ENCODE measurements at places on chromosomes 16 and 17.
A peak's percentile ranks its signal among the peaks of the same experiment; 100 is the strongest.

- no peak for DNase-seq
Measured at GRCh38 chr17:21297597-21297996, 13.1 kb downstream of the MAP2K3 start.

DNA sequence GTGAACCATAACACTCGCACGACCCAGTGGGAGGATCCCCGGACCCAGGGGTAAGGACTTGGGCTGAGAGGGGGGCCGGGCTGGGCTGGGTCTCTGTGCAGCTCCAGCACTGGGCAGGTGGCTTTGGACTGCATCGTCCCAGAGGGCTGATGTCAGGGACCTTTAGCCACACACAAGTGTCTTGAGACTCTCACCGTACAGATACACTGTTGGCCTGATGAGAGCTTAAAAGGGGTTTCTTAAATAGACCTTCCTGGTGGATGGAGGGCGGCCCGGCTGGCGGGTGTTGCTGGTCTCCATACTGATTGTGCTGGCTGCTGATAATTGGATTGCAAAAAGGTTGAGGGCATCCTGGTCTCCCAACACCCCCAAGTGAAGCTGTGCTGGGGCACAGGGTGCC, 21.7 kb upstream of the CLEC18A start:
- DNase-seq: no peak

DNA sequence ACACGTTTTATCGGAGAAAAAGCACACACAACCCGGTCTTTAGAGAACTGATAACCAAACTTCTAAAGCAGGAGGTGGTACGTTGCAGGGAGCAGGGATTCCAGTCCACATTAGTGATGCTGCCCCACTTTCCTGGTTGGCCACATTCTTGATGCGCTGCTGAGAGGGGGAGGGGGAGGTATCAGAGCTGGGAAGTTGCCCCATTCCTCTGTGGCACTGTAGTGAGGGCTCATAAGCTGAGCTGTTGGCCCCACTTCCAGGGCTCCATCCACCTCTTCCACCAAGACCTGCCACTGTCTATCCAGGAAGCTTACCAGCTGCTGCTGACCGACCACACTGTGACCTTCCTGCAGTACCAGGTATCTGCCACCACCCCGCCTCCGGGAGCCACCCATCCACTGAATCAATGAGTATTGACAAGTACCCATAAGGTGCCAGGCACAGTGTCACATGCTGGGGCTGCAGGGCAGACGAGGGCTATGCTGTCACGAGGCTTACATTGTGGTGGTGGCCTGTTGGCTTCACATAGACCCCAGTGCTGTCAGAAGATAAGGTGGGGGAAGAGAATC, 1.1 kb downstream of the TSEN54 start:
- no peak for DNase-seq

- DNase-seq: no peak
Measured at GRCh38 chr17:5354310-5354709, 65.2 kb downstream of the NUP88 start.

DNA sequence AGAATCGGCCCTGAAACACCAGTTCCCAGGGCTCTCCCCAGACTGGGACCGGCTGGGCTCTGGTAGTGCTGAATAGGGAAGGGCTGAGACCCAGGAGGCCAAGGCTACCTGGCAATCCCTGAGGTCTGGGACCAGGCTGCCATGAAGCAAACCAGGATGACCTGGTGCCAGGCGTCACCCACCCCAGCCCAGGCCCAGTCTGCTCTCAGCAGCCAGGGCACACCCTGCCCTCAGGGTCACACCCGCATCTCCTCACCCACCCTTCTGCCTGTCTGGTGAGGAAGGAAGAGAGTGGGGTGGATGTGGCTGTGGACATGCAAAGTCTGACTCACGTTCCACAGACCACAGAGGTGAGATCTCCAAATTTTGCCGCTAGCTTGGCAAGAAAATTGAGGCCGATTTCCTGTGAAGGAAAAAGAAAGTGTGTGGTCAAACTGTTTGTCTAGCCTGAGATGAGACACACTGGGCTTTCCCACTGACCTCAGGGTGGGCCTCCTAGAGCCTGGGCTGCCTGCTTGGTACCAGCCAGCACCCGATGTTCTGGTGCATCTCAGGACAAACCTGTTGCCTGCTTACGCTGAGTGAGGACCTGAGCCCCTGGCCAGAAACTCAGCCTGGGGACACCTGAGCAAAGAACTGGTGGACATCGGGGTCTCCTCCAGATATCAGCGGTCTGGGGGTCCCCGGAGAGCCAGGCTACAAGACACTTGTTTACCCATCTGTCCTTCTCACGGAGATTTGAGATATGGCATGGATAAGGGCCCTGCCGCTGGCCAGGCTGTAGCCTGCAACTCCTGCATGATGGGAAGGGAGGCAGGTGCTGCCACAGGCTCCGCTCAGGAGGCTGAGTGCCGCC, 6.3 kb upstream of the RAB37 start:
- DNase-seq: peak; percentile 79

DNA sequence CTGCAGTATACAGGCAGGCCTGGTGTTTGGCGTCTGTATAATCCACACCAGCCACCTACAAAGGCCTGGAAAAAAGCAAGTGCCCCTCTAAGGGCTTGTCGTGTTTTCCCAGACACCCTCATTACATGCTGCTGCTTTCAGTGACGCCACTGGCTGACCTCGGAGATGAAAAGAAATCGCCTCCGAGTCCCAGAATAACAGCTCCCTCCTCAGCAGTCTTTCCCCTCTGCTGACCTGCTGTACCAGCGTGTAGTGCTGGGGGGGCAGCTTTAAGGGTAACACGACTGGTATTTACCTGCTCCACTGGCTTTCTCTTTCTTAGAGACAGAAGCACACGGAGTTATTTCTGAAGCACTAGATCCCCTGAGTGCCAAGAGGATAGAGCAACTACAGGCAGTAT, 296.8 kb downstream of the GRIN2A start:
- DNase-seq: no peak

- no peak for DNase-seq
Measured at GRCh38 chr17:50518384-50519023, 10.3 kb downstream of the MYCBPAP start.

DNA sequence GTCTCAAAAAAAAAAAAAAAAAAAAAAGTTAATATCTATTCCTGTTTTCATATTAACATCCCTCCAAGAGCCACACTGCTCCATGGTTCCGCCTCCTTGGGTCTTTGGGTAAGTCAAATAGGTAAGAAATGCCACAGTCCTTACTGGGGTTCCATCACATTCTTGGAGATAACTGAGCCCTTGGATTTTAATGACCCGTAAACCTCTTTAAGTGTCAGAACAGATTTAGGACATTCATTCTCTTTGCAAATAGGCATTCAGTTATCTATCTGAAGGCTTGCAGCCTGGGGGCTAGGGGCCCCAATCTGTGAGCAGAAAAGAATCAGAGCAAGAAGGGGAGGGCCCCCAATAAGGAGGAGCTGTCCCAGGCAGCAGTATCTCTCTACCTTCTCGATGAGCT, 28.0 kb downstream of the MYH13 start:
- DNase-seq: no peak

DNA sequence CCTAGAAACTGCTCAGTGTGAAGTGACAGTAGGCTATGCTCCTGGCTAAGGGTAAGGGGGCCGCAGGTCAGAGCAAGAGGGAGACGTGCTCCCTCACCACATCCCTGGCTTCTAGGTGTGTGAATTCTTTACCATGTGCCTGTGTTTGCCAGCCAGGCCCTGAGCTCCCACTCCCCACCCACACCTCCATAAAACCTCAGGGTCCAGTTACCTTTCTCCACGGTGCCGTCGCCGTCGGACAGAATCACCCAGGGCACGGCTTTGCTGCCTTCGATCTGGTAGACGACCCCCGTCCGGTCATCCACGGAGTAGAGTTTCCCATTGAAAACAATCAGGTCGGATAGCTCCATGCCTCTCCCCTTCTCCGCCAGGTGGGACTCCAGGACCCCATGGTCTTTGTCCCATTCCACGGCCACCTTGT, 12.8 kb downstream of the CANT1 start:
- no peak for DNase-seq

DNA sequence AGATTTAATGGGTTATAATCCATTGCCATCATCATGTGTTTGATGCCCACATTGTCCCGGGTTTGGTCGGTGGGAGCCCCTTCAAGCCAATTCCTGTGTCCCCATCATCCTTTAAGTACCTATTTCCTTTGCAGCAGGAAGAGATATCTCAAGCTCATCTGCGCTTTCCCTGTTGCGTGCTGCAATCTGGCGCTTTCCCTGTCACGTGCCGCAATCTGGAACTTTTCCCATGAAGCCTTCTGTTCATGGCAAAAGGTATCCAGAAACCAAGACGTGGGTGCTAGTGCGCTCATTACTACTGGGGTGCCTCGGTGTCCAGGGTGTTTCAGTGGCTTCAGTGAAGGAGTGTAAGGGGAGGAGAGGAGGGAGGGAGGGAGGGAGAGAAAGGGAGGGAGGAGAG, 174.6 kb upstream of the ZNF469 start:
- no peak for DNase-seq

DNA sequence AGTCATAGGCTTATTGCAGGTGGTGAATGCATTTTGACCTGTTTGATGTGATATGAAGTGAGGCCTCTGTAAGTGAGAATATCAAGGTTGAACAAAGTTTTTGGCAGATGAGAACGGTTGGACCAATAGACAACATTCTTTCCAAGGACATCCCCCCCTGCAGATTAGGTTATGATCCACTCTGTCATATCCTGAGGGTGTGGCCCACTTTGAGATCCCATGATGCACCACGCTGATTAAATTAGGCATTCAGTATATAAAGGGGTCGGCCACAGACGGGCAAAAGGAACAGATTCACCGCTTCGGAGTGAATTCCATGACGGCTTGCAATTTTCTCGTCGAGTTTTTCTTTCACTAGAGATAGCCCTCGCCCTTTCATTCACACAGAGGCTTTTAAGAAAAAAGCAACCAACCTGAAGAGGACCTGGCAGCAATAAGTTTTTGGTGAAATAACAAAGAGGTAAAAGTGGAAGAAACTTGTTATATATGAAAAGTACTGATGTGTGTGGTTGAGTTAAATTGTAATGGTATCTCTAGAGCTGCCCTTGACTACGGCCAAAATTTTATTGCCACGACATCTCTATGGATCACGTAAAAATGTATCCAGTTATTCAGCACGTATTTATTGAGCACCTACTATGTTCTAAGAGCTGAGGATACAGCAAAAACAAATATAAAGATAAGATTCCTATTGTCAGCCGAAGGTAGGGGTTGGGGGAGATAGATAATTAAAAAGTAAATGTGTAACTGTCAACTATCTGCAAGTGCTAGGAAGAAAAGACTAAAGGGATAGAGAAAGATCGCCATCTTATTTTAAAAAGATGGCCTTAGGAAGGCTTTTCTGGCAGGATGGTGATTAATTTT, 1.7 kb upstream of the RBBP6 start:
- no peak for DNase-seq

- DNase-seq: no peak
Measured at GRCh38 chr16:86222965-86223551, 287.3 kb upstream of the FOXF1 start.

GRCh38 chr17:29162082-29162908, 17.9 kb downstream of the MYO18A start:
- no peak for DNase-seq

DNA sequence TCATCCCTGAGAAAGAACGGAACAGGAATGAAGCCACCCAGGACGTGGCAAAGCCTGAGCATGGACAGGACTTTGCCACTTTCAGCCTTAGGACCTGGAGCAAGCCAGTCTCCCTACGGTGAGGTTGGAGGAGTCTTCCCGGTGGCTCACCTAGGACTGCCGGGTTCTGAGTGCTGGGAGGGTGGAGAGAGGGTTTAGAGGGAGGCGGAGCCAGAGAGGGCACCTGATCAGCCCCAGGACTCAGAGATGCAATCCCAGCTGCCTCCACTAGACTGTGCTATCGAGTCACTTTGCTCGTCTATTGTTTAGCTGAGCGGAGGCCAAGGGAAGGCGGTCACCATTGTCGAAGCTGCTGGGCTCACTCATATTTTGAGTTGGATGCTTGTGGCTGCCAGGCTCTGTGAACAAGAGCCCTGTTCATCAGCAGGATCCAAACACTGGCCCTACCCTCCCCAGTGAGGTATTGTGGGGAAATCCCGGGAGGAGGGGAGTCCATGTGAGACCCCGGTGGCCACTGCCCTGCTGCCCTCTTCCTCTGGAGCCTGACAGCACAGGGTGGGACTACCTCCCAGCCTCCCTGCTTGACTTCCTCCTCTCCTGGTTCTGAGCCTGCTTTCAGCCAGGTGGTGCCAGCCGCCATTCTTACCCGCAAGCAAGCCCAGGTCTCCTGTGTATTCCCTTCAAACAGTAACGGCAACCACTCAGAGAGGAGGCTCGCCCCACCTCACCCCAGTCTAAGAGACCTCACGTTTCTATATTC, 7.0 kb downstream of the KRT14 start:
- DNase-seq: peak; percentile 57

DNA sequence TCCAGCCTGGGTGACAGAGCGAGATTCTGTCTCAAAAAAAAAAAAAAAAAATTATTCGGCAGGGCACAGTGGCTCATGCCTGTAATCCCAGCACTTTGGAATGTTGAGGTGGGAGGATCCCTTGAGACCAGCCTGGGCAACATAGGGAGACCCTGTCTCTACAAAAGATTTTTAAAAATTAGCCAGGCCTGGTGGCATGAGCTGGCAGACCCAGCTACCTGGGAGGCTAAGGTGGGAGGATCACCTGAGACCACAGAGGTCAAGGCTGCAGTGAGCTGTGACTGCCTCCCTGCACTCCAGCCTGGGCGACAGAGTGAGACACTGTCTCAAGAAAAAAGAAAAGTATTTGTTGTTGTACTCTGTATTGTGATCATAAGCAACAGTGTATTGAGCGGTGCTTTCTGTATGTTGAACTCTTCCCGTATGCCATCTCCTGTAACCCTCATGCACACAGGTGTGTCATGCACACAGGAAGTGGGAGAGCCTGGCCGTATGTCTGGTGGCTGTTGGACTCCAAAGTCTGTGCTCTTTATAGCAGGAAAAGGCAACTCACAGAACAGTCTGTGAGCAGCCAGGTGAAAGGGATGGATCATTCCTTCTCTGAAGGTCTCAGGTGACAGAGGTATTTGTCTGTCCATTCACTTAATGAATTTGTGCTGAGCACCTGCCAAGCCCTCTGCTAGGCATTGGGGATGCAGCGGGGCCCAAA, 17.1 kb downstream of the CDH1 start:
- DNase-seq: no peak

DNA sequence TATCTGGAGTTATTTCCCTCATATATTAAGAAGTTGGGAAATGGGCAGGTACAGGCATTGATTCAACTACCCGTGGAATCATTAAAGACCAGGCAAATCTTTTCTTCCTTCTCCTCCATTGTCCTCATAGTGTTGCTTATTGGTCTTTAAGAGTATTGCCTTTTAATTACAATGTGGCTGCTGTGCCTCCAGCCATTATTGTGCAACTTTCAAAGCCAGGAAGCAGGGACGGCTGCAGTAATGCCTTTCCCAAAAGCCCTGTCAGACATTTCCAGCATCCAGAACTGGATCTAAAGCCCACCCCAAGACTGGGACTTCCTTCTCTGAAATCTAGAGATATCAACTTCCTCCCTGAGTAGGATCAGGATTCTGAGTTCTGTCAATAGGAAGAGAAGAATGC, 42.3 kb upstream of the MED9 start:
- no peak for DNase-seq

DNA sequence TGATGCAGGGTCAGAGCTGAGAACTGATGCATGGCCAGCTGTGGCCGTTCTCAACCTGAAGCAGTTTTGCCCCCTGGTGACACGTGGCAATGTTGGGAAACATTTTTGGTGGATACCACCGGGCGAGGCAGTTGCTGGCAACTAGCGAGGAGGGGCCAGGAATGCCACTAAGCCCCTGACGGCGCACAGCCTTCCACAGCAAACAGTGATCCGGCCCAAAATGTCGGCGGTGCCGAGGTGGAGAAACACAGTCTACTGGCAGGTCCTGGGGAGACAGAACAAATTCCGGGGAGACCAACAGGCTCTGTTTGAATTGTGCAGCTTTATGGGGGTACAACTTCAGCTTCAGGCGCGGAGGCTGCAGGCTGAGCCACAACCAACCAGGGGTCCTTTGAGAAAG, 8.2 kb downstream of the SLC26A11 start:
- DNase-seq: no peak

Measured in CD4-positive, alpha-beta T cell treated with Interleukin-15 for 1 hour (primary cell).